ENCODE measurements at places on chromosomes 7 and 10.

DNA sequence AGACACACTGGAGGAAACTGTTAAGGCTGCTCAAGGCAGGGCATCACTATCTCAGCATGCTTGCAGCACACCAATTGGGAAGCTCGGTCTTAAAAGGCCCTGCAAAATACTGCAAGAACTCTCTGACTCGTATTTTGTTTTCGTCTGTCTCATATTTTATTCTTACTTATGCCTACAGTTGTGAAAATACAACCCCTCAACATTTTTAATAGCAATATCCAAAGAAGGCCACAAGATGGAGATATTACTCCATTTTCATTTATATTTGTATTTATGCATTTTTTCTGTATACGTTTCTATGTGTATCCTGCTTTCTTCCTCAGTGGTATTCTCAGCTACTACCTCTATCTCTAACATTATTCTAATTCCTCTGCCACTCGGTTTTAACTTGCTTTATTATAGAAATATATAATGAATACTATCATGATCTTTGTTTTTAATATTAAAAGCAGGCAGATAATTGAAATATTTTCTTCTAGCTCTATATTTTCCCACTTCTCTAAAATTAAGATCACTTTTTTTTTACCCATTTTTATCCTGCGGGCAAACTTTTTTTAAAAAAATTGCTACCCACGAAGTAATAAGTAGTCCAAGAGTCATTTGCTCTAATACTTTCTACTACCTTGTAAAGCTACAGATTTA, 10.0 kb downstream of the DNAJC1 start:
- no peak for DNase-seq

GRCh38 chr10:89805599-89806013, 104.2 kb downstream of the KIF20B start:
- DNase-seq, result no peak

- no peak for DNase-seq
Measured at GRCh38 chr7:71851776-71852498, 560.2 kb downstream of the CALN1 start.

GRCh38 chr10:89241486-89242344, 9.9 kb downstream of the LIPA start:
- no peak for DNase-seq

- no peak for DNase-seq
Measured at GRCh38 chr10:50503661-50504320, 120.0 kb downstream of the SGMS1 start.

- DNase-seq, result no peak
Measured at GRCh38 chr10:76354212-76354738, 922.9 kb downstream of the LRMDA start.

DNA sequence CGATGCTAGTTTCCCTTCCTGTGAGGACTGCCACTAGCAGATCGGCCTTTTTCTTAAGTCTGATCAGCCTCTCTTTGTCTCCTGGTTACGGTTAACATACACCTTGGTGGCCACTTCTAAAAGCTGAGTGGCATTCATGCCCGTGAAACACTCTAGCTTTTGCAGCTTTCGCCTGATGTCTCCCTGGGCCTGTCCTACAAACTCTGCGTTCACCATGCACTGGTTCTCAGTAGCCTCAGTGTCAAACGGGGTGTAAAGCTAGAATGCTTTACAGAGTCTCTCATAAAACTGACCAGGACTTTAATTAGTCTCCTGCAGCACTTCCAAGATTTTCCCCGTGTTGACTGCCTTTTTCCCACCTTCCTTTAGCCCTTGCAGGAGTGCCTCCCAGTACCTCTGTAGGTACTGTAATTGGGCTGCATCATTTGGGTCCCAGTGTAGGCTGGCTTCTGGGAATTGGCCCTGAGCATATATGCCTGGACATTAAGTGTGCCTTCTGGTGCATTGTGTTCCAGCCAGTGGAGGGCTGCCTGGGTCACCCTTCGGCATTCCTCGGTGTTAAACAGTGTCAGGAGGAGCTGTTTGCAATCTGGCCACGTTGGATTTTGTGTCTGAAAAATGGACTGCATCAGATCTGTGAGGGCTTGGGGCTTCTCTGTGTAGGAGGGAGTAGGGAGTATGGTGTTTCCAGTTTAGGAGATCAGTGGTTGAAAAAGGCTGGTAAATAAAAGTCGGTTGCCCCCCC, 6.5 kb upstream of the ZNF117 start:
- no peak for DNase-seq

DNA sequence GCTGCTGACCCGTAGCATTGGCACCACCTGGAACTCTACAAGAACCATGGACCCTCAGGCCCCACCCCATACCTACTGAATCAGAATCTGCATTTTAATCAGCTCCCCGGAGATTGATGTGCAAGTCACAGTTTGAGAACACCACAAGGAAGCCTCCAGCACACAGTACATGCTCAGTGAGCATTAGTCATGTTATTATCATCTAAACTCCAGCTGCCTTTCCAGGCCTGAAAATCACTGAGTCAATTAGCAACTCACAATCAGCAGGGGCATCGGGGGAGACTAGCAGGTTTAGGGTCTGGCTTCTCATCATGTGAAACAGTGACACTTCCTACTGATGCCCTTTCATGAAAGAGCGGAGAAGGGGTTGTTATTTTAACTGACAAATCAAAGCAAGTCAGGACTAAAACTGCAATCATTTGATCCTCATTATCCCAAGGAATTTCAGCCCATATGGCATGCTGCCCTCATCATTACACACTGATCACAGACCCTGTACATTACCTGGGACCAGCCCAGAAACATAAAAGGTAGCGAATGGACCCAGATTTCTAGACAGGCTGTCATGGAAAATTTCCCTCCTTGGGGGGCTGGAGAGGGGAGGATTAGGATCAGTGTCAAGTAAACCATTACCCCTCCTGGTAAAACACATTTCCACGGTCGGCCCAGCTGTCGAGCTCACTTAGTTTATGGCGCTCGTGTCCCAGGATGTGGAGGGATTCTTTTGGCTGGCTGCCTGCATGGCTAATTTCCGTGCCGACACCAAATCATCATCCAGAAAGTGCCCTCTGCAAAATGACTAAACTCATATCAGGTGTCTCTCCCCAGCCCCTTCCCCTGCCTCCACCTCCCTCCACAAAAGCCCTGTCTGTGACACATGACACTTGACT, 122.8 kb downstream of the PRLHR start:
- DNase-seq, result no peak

DNA sequence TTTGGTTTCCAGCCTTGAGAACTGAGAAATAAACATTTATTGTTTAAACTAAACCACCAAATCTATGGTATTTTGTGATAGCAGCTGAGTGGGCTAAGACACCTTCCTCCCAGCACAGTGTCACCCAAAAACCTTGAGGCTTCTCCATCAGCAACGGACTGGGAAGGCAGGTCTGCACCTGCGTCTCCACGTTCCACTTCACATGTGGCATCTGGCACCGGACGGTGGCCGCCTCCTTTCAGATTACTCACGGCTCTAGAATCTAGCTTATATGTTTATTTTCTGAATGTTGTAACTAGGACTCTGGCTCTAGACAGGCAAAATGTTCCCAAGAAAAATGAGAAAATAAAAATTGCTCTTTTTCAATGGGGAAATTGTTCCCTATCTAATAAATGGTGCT, 201.0 kb downstream of the ADARB2 start:
- DNase-seq, result no peak

DNA sequence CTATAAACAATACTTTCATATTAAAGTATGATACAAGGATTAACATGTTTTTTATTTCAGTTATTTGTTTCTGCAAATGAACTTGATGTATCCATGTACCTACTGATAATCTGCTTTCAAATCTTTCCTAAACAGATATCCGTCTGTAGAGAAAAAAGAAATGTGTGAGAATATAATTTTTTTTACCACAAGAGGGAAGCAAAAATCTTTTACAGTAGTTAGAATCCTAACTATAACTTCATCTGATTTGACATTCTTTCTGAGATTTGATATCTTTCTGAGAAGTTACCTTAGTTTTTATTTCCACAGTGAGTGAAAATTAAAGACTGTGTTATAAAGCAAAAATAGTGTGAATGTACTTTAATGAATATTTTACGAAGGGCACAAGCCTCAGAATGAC, 203.9 kb upstream of the PCLO start:
- no peak for DNase-seq

DNA sequence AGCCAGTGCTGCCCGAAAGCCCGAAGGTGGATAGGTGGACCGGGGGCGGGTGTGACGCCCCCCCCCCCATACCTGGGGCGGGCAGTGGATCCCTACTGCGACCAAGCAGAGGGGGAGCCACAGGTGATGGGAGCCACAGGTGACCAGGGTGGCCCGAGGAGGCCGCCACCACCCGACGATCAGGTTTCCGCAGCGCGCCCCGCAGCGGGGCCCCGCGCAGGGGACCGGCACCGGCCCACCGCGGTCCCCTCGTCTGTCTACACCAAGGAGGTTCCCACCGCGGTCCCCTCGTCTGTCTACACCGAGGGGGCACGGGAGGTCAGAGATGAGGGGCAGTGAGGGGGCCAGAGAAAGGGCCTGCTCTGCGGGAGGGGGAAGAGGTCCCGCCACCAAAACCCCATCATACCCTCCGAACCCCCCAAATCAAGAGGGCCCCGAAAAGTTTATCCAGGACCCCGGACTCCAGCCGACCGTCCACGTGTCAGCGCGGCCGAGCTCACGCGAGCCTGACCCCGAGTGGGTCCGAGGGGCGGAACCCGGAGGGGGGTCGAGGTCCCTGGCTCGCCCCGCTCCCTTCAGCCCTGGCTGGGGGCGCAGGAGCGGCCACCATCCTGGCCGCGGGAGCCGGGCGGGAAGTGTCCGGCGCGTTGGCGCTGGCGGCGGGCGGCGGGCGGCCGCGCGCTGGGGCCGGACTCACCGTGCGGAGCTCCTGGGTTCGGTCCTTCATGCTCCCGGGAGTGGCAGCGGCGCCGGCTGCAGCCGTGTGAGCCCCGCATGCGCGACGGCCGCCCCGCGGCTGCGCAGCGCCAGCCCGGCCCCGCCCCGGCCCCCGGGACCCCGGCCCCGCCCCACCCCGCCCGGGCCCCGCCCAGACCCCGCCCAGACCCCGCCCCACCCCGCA, at the start of gene STX1A:
Gene STX1A (minus strand): TSS at position 765 of the 901 bp plus-strand sequence. CDS start 38 bp downstream, at position 727.
- DNase-seq, result peak; percentile 70

DNA sequence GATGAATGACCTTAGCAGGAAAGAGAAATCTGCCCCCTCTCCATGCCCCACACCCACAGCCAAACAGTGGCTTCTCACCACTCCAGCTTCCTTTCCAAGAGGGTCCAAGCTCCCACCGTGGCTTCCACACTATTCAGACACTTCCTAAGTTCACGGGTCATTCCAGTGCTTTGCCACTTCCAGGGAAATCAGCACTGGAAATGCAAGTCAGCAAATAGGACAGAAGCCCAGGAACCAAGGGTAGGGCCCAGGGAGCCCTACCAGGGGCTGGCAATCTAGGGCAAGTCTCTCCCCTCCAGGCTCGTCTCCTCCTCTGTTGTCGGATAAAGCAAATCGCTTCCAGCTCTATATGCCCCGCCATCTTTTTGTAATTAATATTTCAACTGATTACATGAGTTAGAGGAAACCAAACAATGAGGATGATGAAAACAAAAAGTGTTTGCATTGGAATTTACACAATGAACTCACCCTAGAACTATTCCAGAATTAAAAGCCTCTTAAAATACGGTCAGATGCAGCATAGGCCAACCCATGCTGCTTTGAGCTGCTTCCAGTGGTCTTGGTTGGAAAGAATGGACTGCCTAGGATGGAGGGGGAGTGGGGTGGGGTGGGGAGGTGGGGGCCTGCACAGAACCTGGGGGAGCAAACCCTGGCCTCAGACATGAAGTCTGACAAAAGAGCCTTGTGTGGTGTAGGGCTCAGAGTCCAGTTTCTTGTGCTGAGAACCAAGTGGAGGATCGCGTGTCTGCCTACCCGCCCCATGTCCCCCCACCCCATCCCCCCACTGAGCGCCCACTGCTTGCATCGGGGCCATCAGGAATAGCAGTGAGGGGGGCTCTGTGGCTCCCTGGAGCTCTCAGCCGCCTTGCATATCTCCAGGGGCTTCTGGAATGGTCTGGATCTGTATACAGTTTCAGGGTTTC, 74.6 kb upstream of the CPXM2 start:
- no peak for DNase-seq

GRCh38 chr7:11613292-11613930, 218.6 kb downstream of the THSD7A start:
- no peak for DNase-seq

DNA sequence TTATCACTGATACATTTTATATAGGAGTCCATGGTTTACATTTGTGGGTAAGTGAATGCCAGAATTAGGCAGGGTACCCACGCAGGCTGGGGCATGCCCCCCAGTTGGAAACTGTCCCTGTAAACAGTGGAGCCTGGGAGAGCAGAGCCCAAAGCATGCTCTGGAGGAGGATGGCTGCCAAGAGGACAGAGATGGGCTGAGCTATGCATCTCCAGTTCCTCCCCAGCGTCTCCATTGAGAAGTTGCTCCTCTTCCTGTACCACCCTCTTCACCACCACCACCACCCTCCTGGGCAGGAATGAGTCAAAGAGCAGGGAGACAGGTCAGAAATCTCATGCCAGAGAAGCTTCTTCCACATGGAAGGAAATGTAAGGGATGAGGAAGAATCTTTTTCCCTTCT, 67.7 kb upstream of the KMT2E start:
- DNase-seq, result no peak

GRCh38 chr10:109966961-109967738, 40.6 kb upstream of the ADD3 start:
- DNase-seq, result no peak

- peak; percentile 3 for DNase-seq
Measured at GRCh38 chr10:63083904-63084689, 49.0 kb upstream of the NRBF2 start.

DNA sequence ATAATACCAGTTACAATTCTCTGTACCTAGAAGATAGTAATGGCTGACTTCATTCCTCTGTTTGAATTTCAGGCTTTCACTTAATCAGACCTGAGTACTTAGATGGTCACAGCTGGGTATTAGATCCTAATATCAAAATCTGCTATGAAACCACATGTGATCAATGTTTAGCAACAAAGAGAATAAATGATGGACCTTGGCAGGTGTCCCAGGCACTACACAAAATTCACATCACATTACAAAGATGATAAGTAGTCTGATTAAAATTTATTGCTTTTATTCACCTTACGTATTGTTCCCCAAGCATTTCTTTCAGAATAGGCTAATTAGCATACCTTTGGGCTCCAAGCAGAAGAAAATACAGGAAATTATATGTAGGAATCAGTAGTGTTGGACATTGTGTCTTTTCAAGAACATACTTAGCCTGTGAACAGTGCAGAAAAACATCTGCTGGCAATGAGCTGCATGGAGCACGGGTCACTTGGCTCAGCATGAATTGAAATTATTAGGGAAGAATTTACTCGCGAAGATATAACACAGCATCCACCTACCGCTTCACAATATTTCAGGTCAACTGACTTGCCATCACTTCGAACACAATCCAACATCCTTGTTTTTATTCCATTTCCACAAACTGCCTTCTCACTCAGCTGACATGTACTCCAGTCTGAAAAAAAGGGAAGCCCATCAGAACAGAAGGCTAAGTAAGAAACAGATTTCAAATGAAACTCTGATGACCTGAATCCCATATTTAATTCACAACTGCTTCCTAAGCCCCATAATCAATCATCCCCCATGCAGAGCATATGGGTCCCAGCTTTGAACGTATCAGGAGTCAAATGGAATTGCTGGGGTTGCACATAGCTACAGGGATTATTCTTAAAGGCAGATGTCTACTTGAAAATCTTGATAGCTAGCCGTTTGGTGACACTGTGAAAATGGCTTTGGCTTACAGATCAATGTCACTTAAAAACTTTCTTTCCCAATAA, 421.0 kb downstream of the THSD7A start:
- DNase-seq, result no peak
